Type B pancreatic cell (in vitro differentiated cells): ENCODE measurements at places on chromosomes 5 and 9.

- no peak for DNase-seq
Measured at GRCh38 chr5:175544108-175544511, 65.8 kb downstream of the SFXN1 start.

DNA sequence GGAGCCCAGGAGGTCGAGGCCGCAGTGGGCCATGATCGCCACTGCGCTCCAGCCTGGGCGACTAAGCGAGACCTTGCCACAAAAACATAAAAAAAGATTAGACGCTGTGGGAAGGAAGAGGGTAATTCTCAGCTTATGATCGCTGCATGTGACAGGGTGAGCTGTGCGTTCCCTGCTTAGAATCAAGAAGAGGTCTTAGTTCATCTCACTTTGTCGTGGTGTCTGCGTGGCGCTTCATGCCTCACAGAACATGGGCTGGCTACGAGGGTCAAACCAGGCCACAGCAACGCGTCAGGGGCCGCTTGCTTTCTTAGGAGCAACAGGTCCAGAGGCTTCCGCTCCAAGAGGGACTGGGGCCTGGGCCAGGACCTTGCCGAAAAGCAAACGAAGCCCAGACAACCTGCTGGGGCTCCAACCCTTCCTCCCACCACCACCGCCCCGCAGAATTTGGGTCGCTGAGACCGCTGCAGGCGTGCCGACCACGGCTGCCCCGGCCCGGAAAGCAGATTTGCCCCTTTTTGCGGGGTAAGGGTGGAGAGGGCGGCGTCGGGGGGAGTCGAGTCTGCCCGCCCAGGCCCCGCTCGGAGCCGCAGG is 10.0 kb upstream of the GRIN1 start:
- no peak for DNase-seq

DNA sequence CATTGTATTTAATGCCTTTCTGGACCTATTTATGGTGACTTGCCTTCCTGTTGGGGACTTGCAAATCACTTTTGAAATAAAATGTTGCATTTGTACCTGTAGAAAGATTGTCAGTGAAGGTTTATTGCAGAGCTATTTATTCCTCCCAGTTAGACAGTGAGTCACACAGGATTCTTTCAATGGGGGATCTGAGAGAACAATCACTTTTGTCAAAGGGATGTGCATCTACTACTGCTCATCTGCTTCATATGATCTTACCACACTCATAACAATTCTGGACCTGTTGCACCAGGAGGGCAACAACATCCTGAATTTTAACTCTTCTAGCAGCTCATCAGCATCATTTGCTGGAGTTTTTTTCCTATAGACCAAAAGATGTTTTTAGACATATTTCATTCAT is 66.8 kb downstream of the FBXL7 start:
- no peak for DNase-seq

GRCh38 chr5:91642581-91642980 is 259.5 kb upstream of the ARRDC3 start:
- no peak for DNase-seq

- DNase-seq, result no peak
Measured at GRCh38 chr9:123282362-123283047, 14.1 kb upstream of the STRBP start.

DNA sequence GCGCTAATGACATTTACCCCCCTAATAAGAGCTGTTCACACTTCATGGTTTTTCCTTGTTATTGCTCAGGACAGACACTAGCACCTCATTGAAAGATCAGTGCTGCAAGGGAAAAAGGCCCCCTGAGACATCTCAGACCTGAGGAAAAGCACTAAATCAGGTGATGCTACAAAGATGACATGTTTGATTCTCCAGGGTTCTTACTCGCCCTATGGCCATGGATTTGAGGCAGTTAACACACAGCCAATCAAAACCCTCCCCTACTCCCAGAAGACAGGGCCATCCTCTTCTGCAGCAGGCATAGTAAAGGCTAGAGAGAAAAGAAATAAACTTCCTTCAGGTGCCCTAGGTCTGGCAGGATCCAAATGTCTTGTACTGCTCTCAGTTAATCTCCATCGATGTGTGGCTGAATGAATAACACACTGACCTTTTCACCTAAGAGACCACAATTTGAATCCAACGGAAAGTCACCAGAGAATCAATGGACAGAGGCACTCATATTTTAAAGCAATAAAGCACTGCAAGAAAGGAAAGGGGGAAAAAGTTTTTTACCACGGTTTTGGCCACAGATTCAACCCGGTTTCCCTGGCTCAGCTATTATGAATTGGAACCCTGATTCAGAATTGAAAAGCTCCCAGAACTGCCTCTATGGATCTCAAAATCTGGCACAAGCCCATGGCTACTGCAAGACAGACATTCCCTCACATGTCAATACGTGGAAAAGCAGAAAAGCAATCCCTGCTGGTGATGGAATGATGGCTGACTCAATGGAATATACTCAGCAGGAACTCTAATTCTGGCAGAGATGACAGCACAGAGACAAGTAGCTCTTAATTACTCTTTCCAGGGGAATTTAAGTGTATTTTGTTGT is 329.5 kb downstream of the BNC2 start:
- DNase-seq, result no peak

DNA sequence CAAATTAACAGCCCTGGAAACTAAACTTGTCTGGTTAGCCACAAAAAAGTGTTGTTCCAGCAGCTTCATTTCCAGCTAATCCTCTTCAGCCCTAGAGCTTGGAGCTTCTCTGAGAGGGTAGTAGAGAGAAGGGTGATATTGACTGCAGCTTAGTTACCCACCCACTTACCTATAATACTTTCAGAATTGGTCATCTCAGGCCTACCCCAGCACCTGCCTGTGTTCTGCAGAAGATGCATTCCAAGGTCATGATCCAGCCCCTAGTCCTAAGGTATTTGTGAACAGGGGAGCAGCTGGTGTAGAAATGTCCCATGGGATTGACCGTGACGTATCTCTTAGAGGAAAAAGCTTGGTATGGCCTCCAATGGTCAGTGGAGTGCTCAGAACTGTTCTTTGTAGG is 289.0 kb downstream of the NR3C1 start:
- DNase-seq, result no peak

GRCh38 chr5:141529002-141529401 is 40.1 kb downstream of the PCDHGC5 start:
- no peak for DNase-seq
